Right kidney (tissue), 9 donors: ENCODE measurements at places on chromosomes 5 and 9.

GRCh38 chr9:115804206-115804605, 349.4 kb upstream of the PAPPA start:
- no peak for DNase-seq

DNA sequence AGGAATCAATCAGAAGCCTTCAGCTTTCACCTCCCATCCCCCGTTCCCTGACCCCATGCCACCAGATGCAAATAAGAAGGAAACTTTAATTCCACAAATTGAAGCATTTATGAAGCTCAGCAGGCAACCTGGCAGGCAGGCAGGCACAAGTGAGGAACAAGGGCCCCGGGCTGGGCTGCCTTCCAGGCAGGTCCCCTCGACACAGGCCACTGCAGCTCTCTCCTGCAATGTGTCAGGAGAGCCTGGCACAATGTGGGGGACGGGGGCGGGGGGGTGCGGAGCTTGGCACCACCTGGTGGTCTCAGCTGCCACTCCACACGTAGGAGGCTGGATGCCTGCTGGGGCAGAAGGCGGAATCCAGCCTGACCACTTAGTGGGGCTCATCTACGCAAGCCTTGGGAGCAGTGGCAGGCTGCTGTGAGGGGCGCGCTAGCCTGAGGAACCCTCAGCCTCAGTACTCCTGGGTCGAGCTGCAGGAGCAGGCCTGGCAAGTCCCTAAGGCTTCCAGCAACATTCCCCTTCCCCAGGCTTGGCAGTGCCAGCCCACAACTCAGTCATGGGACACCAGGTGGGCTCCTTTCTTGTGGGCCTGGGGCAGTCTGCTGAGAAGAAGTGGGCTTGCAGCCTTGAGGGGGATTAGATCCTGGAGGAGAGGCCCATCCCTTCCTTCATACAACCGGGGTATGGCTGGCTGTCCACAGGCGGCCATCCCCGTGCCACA, 50.2 kb upstream of the KCNMB1 start:
- no peak for DNase-seq

DNA sequence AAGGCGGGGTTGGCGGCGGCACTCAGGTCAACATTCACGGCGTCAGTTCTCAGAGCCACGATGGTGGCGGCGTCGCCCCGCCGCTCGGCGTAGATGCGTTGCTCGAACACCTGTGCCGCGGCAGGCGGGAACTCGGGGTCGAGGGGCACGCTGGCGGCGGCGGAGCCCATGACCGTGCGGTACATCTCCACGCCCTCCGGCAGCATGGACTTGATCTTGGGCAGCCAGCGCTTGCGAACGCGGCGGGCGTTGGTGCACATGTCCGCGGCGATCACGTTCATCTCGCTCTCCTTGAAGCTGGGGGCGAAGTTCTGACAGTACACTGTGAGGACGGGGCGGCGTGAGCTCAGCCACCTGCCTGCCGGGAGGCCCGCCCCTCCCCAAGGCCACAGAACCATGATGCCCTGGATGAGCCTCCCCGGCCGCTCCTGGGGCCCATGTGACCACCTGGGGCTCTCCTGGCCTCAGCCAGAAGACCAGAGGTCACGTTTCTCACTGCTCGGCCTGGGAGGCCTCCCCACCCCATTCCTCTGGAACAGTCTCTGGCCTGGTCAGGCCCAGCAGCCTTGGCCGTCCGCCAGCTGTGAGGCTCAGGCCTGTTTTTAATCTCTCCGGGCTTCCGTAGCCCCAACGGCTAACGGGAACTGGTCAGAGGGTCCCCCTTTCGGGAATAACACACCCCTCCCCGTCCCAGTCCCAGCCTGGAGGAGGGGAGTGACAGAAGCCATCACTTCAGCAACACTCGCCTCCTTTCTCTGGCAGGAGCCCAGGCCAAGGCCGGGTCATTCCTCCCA, 50.7 kb upstream of the UBAC1 start:
- peak; percentile 68 for DNase-seq

- no peak for DNase-seq
Measured at GRCh38 chr9:127004946-127005769, 90.6 kb downstream of the RALGPS1 start.

- no peak for DNase-seq
Measured at GRCh38 chr5:76576450-76576849, 46.8 kb downstream of the F2RL2 start.

DNA sequence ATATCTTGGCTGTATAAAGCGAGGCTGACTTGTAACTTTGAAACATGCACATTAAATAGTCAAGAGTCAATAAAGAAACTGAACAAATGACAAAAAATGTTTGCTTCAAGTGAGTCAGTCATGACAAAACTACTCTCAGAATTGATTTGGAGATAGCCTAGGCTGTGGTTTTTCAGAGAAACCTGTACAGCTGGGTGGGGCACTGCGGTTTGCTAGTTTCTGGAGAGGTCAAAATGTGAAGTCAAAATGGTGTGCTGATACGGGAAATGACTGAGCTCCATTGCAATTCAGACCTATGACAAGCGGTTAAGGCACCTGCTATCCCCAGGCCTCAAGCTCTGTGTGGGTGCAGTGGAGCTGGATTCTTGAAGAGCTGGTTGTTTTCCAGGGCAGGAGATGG, 10.3 kb upstream of the CD180 start:
- DNase-seq = no peak

- DNase-seq = no peak
Measured at GRCh38 chr5:174003795-174004194, 14.8 kb downstream of the C5orf47 start.

DNA sequence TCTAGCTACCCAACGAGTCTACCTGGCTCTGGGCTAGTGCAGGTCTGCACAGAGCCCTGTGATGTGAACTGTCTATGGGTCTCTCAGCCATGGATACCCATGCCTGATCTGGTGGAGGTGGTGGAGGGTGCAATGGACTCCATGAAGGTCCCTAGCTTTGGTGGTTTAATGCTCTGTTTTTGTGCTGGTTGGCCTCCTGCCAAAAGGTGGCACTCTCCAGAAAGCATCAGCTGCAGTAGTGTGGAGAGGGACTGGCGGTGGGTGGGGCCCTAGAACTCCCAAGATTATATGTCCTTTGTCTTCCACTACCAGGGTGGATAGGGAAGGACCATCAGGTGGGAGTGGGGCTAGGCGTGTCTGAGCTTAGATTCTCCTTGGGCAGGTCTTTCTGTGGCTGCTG, 290.1 kb downstream of the AGTPBP1 start:
- DNase-seq = no peak

DNA sequence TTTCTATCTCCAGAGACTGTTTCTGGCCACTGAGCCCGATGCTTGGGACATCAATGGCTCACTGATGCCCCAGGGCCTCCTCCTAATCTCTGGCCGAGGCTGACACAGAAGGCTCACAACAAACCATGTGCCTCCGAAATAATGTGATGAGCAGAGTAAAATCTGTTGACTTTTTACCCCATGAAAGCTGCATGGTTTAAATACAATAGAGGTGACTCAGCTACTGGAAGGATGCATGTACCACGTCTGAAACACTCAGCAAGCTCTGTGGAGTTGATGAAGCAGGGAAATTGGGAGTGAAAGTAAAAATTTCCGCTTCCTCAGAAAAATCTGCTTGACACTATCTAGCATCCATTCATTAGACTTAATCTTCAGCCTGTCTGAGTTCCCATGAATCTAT, 111.1 kb upstream of the EQTN start:
- no peak for DNase-seq

DNA sequence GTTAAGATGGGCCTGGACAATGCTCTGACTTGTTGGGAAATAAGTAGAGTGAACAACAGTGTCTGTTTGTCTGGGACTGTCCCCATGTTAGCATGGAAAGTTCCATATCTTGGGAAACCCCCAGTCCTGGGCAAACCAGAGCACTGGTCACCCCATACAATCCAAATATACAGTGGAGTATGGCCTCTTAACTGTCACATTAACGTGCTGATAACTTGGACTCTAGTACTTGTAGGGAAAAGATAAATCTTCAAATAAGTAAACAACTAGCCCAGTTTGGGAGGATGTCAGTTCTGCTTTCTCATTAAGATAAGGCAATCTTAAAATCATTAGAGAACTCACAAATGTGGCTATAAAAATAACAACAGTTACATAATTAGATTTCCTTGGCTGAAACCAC, 47.6 kb upstream of the JAK2 start:
- no peak for DNase-seq

DNA sequence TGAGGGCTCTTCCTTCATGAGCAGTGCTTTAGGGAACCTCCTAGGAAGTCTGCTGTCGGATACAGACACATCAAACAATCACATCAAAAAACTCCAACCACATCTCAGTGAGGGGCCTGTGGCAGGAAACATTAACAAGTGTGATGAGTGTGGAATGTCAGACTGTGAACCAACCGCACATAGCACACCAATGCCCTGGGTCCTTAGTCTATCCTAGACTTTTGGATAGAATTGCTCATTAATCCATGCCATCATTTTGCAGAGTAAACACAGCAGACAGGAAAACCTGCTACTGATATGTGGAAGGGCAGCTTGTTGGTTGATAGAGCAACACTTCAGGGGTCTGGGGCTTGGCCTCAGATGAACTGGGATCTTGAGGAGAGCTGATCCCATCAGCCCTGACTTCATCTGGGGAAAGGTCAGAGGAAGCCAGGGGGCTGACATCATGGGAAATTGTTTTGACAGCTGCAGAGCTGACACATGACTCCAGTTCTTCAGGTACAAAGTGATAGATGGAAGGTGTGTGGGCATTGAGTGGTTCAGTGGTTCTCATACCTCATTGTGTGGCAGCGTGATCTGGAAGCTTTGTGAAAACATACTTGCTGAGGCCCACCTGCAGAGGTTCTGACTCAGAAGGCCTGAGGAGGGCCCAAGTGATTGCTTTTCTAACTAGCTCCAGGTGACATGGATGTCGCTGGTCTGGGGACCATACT, 193.3 kb downstream of the DIRAS2 start:
- DNase-seq = no peak

- no peak for DNase-seq
Measured at GRCh38 chr5:1490376-1490775, 33.4 kb downstream of the LPCAT1 start.

- no peak for DNase-seq
Measured at GRCh38 chr9:764105-764524, 77.4 kb upstream of the DMRT1 start.

- DNase-seq = no peak
Measured at GRCh38 chr5:62499756-62500155, 78.9 kb upstream of the LRRC70 start.

GRCh38 chr5:152331006-152331405, 74.1 kb downstream of the NMUR2 start:
- DNase-seq = no peak

DNA sequence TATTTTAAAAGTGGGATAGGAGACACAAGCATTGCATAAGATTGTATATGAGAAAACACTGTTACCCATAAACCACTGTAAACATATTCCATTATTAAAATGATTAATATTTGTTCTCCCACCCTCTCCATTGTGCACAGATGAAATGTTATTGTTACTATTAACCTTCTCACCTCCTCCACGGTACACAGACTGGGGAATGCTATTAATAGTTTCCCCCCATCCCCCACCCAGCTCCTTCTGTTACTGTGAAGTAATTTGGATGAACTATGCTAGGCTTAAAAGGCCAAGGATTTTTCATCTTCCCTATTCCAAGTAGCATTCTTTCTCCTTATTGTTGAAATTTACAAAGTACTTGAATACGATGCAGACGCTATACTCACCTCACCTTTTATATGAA, 91.4 kb downstream of the JAKMIP2 start:
- DNase-seq = peak; percentile 22

DNA sequence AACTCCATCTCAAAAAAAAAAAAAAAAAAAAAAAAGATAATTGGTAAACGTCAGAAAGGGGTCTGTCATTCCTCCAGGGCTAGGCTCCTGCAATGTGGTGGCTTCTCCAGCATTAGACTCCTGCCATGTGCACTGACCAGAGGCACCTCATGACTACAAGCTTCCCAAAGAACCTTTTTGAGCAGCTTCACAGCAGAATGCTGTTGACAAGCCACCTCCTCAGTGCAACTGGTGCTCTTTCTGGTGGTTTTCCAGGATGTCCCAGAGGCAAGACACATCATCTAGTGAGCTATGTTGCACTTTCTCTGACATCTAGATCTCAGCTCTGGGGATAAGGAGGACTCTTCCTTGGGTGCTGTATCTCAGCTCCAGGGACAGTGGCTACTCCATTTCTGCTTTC, 11.6 kb downstream of the RPL37 start:
- no peak for DNase-seq

DNA sequence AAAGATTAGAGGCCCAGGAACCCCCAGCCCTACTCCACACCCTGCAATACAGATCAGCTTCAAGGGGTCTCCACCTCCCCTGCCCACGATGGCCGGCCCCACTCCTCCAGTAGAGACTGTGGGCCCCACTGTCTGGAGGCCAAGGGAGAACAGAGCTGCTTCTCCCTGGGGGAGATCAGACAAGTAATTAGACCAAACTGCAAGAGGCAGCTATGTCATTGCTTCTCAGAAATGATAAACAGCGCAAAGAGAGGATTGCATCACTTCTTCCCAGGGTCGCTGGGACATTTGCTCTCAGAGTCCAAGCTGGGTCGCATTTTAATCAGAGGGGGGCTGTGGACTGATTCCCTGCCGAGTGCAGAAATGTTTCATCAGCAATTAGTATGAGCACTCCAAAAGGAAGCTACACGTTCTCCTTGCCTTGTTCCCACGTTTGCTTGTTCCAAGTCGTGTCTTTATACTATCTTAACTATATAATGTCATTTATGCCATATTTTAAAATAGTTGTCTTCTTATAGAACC, 59.9 kb downstream of the ROPN1L start:
- DNase-seq = no peak

GRCh38 chr5:147576646-147577535, 67.0 kb upstream of the DPYSL3 start:
- peak; percentile 12 for DNase-seq

- DNase-seq = no peak
Measured at GRCh38 chr9:104776797-104777196, 12.9 kb downstream of the NIPSNAP3B start.

DNA sequence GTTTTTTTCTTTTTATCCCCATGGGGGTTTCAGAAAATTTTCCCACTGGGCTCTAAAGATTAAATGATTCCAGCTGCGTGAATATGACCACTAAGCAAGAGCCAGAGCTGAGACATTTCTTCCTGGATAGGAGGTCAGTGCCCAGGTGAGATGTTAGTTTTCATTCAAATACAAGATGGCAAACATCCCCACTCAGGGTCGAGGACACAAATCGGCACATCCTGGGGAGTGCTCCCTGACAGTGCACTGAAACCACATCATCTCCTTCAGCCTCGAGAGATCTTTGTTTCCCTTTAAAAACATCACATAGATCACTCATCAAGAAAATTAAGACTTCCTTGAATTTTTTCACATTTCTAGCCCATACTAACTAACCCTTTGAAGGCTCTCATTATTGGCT, 273.2 kb upstream of the PANK3 start:
- no peak for DNase-seq

GRCh38 chr9:2700398-2700797, 16.9 kb upstream of the KCNV2 start:
- DNase-seq = no peak

DNA sequence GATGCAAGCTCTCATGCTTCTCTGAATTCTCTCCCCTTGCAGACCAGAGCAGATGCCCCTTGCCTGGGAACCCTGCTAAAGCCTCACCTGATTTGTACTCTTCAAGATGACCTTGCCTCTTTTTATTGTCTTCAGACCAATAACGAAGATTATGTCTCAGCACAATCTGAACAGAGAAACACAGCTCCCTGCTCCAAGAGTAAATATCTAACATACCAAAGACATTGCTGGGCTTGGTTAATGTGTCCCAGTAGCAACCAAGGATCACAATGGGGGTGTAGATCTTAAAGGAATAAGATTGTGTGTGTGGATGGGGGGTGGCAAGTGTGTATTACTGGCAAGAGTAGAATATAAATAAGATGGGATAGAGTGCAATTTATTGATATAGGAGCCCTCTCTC, 67.6 kb upstream of the LHFPL2 start:
- DNase-seq = no peak
